ENCODE measurements at places on chromosomes 5 and 9.
A peak's percentile ranks its signal among the peaks of the same experiment; 100 is the strongest.

- DNase-seq, result no peak
Observed at GRCh38 chr9:6552498-6553121, 92.9 kb downstream of the GLDC start.

DNA sequence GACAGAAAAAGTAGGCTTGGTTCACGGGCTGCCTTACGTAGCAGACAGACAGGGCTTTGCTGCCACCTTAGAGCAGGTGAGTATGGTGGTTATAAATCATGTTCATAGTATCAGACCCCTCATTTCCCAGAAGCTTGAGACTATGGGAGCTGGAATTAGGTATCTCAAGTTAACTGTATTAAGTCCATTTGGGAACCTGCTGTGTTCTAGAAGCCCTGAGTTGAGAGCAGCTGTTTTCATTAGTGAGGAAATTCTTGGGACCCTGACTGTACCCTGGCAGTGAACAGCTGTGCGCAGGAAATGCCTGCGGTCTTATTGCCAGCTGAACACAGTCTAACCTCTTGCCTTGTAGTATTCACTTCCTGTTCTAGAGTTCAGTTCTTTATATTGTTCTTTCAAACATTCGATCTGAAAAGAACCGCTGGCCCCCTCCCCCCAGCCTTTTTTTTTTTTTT, 29.8 kb downstream of the UGCG start:
- DNase-seq, result no peak

DNA sequence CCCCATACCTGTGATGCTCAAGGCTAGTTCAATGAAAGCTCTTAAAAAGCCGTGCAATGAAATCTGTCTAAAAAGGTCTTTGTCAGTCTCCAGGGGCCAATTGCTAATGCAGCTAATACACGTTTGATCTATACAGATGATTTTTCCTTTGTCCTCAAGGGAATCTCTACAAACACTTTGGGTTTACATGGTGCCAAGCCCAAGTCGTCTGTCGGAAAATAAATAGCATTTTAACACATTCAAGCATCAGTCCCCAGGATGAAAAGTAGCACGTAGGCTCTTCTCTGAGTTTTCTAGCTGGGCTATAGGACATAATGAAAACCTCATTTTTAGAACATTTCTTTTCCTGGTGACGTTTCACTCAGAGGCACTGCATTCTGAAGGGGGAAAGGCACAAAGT, 477.4 kb upstream of the WWC1 start:
- no peak for DNase-seq

GRCh38 chr9:83413367-83413766, 124.8 kb downstream of the FRMD3 start:
- DNase-seq, result no peak

DNA sequence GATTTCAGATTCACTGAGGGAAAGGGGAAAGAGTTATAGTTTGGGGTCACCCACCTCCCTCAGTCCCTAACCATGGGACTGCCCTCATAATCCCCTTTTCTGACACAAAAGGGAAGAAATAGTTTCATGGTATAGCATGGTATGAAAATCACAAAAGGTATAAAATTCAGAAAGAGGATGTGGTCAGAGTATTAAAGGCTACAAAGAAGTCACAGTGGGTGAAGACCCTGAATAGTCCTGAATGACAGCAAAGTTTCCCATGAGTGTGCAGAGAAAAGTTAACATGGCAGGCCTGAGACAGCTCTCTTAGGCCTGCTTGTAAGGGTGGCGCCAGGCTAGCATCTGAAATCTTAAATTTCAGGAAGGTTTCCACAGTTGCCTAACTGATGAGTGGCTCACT, 290.6 kb upstream of the ZNF608 start:
- no peak for DNase-seq

DNA sequence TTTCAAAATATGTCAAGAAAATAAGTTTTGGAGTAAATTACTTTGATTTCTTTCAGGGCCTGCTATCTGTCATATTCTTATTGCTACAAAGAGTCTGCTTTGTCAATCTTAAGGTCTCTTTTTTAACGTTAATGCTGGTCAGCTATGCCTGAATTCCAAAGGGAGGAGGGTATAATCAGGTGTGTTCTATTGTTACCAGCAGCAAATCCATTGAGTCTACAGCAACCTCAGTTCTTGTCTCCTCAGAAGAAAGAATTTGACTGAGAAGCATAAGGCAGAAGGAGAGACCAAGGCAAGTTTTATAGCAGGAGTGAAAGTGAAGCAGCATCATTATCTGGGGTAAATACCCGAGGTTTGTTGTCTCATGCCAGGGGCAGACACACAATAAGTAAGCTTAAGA, 23.7 kb upstream of the MINAR2 start:
- DNase-seq, result no peak

GRCh38 chr5:135569755-135570452, 8.9 kb downstream of the CXCL14 start:
- DNase-seq, result peak; percentile 45

GRCh38 chr9:69324549-69325401, at the start of gene ENTREP1:
TSS of gene ENTREP1 (plus strand) at chr9:69325215. CDS start at chr9:69325310, 95 bp downstream.
- DNase-seq, result peak; percentile 3

DNA sequence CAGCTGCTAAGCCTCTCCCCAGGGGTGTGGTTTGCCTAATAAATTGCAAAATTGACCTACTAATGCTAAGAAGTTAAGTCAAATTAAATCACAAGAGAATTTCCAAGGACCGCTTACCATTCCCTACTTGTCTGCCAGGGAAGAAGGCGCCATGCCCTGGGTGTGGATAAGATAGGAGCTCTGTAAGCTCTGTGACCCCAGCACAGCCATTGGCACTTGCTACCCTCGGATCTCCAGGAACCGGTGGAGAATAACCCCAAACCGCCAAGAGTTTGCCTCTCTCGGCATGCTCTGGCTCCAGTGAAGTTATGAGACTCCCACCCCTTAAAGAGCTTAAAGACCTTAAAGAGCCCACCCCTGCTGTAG, 58.9 kb downstream of the NEURL1B start:
- DNase-seq, result no peak

DNA sequence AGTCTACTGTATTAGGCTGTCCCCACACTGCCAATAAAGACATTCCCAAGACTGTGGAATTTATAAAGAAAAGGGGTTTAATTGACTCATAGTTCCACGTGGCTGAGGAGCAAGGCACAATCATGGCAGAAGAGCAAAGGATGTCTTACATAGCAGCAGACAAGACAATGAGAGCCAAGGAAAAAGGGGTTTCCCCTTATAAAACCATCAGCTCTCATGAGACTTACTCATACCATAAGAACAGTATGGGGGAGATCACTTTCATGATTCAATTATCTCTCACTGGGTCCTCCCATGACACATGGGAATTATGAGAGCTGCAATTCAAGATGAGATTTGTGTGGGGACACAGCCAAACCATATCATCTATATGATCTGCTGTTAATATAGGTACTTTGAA, 14.8 kb upstream of the FSTL4 start:
- DNase-seq, result no peak

DNA sequence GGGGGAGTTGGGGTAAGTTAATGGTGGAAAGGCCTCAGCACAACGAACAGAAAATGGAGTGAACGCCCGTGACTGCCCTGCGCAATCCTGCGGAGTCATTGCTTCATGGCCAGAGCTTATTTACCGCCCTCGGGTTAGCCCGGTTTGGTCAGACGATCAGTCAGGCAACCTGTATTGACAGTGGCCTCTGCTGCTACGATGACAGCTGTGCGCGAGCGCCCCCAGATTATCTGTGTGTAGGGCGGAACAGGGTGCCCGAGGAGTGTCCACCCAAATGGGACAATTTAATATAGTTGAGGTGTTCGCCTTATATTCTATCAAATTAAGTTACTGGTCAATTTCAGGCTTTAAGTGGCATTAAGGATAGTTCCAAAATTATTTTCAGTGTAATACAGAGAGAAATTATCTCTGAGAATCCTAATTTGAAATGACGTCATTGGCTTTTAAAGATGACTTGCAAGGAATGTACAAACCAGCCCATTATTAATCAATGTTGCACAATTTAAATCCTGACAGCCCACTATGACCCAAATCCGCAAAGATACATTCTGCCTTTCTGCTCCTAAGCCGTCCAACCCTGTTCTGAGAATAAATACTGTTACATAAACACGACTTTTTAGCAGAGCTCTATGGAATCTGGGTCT, 879 bp upstream of the UBQLN1 start:
- no peak for DNase-seq

DNA sequence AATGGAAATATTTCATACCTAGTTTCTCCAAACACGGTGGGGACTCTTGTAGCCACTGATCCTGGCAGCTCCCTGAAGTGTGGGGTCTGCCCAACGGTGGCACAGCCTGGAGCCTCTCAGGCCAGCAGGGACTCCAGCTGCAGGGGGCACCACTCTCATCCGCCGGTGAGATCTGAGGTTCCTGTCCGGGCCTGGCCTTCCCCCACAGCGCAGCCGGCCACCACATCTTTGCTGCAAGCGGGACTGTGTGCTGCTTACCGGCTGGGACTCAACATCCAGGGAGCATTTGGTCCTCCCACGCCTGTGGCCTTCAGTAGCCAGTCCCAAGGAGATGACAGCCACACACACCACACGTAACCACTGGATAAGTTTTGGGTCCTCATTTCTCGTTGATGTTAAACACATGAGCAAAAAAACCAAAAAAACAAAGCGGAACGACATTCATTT, 7.7 kb upstream of the NKX2-5 start:
- DNase-seq, result no peak

- no peak for DNase-seq
Observed at GRCh38 chr5:43357067-43357466, 43.9 kb upstream of the HMGCS1 start.

DNA sequence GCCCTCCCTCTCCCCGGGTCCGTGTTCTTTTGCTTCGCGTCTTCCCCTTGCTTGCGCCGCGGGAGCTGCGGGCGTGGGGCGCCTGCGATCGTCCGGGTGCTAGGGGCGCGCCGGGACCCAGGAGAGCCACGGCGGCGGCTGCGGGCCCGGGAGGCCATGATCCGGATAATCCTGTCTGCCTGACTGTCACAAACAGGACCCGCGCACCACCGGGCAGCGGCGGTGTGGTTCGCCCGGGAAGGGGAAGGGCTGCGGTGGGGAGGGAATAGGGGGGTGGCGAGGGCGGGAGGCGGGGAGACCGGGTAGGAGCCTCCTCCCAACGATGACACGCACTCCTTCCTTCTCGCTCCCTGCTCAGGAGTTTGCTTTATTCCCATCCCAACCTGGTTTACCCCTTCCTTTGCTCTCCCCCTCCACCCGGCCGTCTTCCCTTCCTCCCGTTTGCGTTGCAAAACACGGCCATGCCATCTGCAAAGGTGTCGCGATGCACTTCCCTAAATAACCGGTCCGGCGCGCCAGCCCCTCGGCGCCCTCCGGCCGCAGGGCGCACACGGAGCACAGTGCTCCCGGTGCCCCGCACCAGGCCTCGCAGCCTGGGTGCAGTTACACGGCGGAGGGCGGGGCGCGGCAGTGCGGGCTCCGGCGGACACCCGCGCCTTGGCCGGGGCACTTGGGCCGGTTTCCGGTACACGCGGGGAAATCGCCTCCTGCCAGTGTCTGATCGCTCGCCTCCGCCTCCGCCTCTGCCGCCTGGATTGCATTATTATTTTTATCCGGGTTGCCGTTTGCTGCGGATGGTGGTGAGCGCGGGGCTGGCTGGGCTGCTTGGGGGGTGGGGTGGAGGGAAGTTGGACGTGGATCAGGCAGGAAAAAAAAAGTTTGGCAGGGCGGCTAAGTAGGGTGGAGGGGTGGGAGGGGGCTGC, 1.5 kb downstream of the SMARCA2 start:
- peak; percentile 24 for DNase-seq

- DNase-seq, result no peak
Observed at GRCh38 chr5:10442576-10442975, 897 bp downstream of the ROPN1L start.

DNA sequence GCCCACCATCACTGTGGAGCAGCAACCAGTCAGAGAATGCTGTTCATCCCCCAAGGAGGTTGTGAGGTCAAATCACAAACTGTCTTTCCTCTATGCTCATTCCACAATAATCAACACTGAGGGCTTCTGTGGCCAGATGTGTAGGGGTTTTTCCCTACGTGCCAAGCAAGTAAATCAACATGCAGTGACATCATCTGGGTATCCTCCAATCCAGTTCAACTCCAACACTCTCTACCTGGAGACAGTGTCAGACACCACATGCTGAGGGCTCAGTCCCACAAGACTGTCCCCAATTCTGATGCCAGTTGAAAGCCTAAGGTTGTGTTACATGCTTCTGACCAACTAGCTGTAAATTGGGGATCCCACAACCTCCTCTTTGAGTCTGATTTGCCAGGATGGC, 57.3 kb upstream of the DMRT1 start:
- DNase-seq, result no peak

- no peak for DNase-seq
Observed at GRCh38 chr9:7165331-7165975, 407.7 kb downstream of the KDM4C start.

GRCh38 chr5:115932991-115933390, 29.3 kb upstream of the LVRN start:
- no peak for DNase-seq

- no peak for DNase-seq
Observed at GRCh38 chr9:34403554-34404380, 27.1 kb upstream of the MYORG start.

GRCh38 chr5:43020399-43020746, 19.7 kb downstream of the ANXA2R start:
- DNase-seq, result no peak

GRCh38 chr5:8953016-8953415, 592.9 kb downstream of the SEMA5A start:
- no peak for DNase-seq

DNA sequence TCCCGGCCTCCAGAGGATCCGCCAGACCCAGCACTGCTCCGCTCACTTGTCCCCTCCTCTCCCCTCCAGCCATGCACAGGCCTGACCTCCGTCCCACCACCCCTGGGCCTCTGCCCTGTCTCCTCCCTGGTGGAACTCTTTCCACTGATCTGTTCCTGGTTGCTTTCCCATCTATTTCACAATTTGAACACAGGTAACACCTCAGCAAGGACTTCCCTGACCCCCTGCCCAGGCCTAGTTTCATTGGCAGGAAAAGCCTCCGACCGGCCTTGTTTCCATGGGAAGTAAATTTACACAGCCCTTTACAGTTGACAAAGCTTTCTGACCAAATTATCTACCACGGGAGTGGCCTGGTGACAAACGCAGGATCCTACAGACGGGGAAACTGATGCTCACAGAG, 14.8 kb downstream of the QSOX2 start:
- DNase-seq, result no peak

DNA sequence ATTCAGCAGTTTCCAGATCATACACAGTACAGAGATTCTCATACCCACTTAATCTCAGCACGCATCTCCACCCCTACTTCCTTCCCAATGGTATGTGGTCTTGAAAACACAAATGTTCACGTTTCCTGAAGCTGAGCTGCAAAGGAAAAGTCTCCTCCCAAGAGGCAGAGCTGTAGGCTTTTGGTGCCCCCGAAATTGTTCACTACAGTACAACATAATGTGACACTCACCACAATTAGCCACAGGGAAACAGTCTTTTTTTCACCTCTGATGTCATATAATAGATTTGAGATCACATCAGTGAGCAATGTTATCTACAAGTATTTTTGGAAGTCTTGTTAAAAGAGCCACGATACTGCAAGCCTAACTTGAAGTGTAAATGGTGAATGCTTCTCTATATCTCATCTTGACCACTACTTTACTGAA, 40.2 kb downstream of the NFIB start:
- DNase-seq, result no peak

All from DMS 273 treated with DMSO at 0.1 percent for 48 hours (cell line).